ENCODE measurements at places on chromosomes 5 and 9.

DNA sequence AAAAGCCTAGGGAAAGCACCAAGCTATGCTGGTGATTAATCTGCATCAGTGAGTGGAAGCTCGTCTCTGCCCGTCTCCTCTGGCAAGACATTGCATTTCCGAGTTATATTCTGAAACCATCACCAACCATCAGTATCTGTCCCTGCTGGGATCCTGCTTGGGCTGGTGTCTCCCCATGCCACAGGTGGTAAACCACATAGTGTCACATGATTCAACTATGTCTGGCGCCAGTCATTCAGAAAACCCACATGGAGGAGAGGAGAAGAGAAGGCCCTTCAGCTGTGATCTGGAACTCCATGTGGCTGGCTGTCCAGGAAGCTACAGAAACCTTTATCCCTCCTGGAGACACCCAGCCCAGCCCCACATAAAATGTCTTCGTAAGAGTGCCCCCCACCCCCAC is 4.8 kb downstream of the IL9 start:
- no peak for DNase-seq

DNA sequence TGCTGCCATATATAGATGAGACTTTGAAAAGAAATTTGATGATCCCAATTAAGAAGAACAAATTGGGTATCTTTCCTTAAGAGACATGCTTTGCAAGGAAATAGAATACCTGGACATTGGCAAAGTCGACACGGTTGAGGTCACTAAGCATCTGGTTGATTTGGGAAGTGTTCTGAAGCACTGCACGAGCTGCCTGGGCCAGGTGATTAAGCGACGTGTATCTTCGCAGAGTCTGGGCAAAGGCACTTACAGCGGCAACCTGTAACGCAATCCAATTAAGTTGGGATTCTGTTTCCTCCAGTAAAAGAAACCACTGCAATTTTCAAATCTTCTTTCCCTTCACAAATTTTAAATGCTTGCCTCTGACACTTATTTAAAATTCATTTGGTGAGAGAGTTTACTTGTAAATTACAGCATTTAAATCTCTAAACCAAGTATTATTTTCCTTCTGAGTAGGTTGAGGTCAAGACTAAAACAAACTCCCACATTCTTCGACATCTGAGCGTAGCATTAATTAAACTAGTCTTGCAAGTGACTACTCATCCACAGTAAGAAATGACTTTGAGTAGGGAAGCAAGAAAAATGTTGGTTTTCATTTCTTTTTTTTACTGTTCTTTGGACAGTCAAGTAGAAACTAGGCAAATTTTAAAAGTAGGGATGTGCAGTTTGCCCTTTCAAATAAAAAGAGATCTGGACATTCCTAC is 262.8 kb downstream of the RFX3 start:
- no peak for DNase-seq

GRCh38 chr9:116549061-116549664 is 137.9 kb upstream of the TRIM32 start:
- peak; percentile 75 for DNase-seq

GRCh38 chr5:178740181-178740557 is 9.7 kb upstream of the ZNF354A start:
- DNase-seq, result no peak

DNA sequence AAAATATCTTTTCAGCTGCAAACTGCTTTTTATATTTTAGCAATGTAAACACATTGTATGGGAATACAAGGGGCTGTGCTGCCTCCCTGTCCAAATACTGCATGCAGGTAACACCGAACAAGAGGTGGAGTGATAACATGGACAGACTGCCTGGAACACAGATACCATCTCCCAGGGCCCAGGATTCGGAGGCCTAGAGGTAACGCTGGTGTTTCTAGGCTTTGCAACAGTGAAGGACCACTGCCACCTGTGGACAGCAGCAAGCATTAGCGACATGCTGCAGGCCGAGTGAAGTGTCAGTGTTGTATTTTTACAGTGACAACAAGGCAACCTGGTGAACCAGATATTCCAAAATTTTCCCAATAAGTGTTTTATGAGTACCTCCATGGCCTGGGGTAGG is 379.1 kb downstream of the DMRT2 start:
- DNase-seq, result no peak

DNA sequence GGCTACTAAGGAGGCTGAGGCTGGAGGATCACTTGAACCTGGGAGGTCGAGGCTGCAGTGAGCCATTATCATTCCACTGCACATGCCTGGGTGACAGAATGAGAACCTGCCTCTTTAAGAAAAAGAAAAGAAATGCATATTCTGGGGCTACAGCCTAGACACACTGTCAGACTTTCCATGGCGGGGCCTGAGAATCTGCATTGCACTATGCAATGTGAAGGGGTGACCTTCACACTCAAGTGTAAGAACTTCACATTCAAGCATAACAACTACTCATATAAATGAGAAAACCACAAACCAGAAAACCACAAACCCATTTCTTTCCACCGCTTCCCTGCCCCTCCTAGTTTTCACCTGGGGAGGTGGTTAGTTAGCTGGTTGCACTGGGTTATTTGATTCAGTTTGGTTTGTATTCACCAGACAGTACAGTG is 18.0 kb upstream of the FBP2 start:
- no peak for DNase-seq

All from kidney glomerular epithelial cell (primary cell).